CD4-positive, alpha-beta T cell treated with Interleukin-15 for 4 hours (primary cell): ENCODE measurements at places on chromosomes 3 and 15.

GRCh38 chr3:64760258-64760657, 72.5 kb upstream of the ADAMTS9 start:
- no peak for DNase-seq

DNA sequence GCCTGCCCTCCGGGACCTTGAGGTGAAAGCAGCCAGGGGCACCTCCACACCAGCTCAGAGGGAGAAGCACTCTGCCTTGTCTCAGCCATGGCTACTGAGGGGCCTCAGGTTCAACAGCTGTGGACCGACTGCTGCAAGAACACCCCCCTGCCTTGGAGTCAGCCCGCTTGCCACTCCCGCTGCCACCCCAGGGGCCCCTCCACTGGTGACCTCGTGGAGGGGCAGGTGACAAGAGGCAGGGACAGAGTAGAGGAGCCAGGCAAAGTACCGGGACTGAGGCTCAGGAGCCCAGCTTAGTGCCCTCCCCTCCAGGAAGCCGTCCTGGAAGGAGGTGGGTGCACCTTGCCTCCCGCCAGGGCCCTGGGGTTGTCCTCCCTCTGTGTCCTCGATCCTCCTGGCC, 79.6 kb upstream of the RPL32 start:
- no peak for DNase-seq

DNA sequence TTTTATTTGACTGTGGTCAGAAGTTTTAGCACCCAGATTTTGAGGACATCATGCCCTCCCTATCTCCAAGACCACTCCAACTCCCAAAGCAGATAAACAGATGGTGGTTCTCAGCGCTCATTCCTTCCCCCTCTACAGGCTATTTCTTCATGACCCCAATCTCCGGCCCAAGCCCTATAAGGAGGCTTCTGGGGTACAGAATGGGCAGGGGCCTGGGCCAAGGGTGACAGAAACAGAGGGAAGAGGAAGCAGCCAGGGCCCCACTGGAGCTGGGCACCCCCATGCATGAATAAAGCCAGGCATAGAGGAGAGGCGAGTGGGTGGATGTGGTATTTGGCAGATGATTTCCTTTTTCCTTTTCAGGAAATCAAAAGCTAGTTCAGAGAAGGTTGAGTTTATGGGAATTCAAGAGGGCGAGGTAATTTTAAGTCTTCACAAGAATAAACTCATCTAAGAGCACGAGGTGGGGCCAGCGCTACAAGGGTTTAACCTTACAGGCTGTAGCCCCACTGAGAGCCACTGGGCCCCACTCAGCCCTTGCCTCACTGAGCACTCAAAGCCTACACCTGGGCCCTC, 104.8 kb upstream of the HERC1 start:
- DNase-seq = no peak

GRCh38 chr3:4495294-4496086, 2.3 kb downstream of the ITPR1 start:
- no peak for DNase-seq

DNA sequence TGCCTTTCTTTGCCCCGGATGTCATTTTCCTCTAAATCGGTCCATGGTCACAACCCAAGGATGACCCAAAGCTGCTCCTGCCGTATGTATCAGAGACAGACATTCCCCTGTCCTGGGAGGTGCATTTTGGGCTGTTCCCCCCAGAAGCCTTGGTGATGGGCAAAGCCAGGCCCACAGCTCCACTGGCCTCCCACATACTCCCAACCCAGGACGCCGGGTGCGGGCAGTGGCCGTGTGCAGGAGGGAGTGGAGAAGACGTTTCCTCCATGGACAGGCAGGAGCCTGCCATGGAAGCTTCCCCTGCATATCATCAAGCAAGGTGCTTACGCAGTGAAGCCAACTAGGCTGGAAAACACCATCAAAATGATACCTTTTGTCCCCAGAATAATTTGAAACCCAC, 175.0 kb downstream of the ATP10A start:
- no peak for DNase-seq

DNA sequence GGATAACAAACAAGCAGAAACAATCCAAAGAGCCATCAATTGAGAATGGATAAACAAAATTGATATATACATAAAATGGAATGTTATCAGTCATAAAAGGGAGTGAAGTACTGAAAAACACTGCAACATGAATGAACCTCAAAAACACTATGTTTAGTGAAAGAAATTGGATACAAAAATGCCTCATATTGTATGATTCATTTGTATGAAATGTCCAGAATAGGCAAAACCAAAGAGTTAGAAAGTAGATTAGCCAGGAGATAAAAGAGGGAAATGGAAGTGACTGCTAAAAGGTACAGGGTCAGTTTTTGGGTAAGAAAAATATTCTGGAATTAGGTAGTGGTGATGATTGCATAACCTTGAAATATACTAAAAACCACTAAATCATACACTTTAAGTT, 9.8 kb upstream of the SLC25A36 start:
- no peak for DNase-seq
